ENCODE measurements at places on chromosomes 5 and 9. TPM values are rescaled to one million over a fixed set of nuclear protein-coding genes. Genes with fewer than 3 reads are reported as not detected.

DPP7 gene
- total RNA-seq = 164 TPM

ARL14EPL gene
- not detected for total RNA-seq

CD180 gene
- total RNA-seq = 3.3 TPM

FBXW11 gene
- total RNA-seq = 44.4 TPM

FRMD3 gene
- 11.0 TPM for total RNA-seq

CRHBP gene
- total RNA-seq = 8.6 TPM

CCNO gene
- 5.9 TPM for total RNA-seq

IFNB1 gene
- not detected for total RNA-seq

RLN2 gene
- total RNA-seq = 1.1 TPM

IDNK gene
- total RNA-seq = 7.4 TPM

OR13F1 gene
- total RNA-seq = not detected

AFAP1L1 gene
- 14.8 TPM for total RNA-seq

CCL27 gene
- not detected for total RNA-seq

NUTM2G gene
- total RNA-seq = not detected

EIF4EBP3 gene
- 22.6 TPM for total RNA-seq

IRX2 gene
- total RNA-seq = 44.2 TPM

CDKN2B gene
- total RNA-seq = 1.8 TPM

BTNL9 gene
- total RNA-seq = 11.9 TPM

MCCC2 gene
- 61.0 TPM for total RNA-seq

SEMA4D gene
- total RNA-seq = 147 TPM

PCSK1 gene
- total RNA-seq = 1.0 TPM

KLHL3 gene
- total RNA-seq = 15.0 TPM

GPBP1 gene
- total RNA-seq = 80.9 TPM

WDR31 gene
- total RNA-seq = 8.7 TPM

GPR107 gene
- total RNA-seq = 45.6 TPM

CCDC187 gene
- total RNA-seq = 2.3 TPM

PTGDS gene
- 236 TPM for total RNA-seq

DIMT1 gene
- 19.9 TPM for total RNA-seq

AJM1 gene
- 5.3 TPM for total RNA-seq

RMRP gene
- 36,256 TPM for total RNA-seq

CCDC152 gene
- 1.1 TPM for total RNA-seq

MYMK gene
- total RNA-seq = not detected

CER1 gene
- not detected for total RNA-seq

SMAD5 gene
- 67.7 TPM for total RNA-seq

NTNG2 gene
- total RNA-seq = 2.2 TPM

PDE6A gene
- total RNA-seq = 0.03 TPM

MAMDC2 gene
- 7.1 TPM for total RNA-seq

SH3TC2 gene
- 1.3 TPM for total RNA-seq

CDKN2B-AS1 gene
- 0.82 TPM for total RNA-seq

MEIKIN gene
- 0.63 TPM for total RNA-seq

SPAG8 gene
- total RNA-seq = 6.1 TPM

IL33 gene
- total RNA-seq = 22.7 TPM

FCN1 gene
- total RNA-seq = 13.0 TPM

CBY3 gene
- total RNA-seq = not detected

Data from kidney (tissue), 22 donors.